ENCODE measurements at places on chromosomes 16 and 17. TPM values are rescaled to one million over a fixed set of nuclear protein-coding genes. Genes with fewer than 3 reads are reported as not detected.
A peak's percentile ranks its signal among the peaks of the same experiment; 100 is the strongest.

- DNase-seq: peak; percentile 43
Measured at GRCh38 chr17:36611345-36612072, 10.1 kb downstream of the MRM1 start.

- DNase-seq: peak; percentile 72
Measured at GRCh38 chr17:3012926-3013581, 50.4 kb downstream of the OR1D5 start.

DNA sequence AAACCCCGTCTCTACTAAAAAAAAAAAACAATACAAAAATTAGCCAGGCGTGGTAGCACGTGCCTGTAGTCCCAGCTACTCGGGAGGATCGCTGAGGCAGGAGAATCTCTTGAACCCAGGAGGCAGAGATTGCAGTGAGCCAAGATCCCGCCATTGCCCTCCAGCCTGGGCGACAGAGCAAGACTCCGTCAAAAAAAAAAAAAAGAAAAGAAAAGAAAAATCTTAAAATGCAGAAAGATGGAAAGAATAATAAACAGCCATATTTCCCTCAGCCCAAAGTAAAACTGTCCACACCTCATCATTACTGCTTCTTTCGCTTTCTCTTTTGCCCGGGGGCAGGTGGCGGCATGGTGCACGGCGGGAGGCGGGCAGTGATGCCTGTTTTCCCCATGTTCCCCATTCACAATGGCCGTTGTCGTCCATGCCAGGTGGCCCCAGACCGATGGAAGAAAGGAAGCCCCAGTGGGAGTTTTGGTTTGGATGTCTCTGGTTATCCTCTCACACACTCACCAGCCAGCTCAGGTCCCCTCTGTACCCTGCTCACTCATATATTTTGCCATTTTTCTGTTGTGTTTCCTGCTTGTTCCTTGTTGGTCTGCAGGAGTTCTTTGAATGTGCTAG is 37.0 kb upstream of the PEMT start:
- no peak for DNase-seq

DNA sequence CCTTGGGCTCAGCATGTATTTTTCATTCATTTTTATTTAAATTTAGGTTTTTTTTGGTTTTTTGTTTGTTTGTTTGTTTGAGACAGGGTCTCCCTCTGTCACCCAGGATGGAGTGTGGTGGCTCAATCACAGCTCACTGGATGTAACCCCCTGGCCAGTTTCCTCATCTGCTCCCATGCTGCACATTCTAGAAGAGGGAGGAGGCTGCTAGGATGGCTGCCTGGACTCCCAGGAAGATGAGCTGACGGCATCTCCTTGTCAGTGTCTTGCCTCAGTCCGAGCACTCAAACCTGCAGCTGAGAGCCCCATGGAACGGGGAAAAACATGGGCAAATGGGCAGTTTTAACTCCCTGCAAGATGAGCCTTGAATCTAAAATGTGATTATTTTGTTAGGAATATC is 7.5 kb downstream of the MEAK7 start:
- no peak for DNase-seq

DNA sequence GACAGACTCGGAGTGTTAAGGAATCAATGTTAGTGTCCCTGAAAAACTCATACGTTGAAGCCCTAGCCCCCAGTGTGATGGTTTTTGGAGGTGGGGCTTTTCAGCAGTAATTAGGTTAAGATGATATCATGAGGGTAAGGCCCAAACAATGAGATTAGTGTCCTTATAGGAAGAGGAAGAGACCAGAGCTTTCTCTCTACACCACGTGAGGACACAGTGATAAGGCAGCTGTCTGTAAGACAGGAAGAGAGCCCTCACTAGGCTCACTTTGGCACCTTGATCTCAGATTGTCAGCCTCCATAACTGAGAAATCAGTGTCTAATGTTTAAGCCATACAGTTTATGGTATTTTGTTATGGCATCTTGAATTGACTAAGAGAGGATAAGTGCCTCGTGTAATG is 403.2 kb downstream of the NPIPA7 start:
- DNase-seq: no peak

DNA sequence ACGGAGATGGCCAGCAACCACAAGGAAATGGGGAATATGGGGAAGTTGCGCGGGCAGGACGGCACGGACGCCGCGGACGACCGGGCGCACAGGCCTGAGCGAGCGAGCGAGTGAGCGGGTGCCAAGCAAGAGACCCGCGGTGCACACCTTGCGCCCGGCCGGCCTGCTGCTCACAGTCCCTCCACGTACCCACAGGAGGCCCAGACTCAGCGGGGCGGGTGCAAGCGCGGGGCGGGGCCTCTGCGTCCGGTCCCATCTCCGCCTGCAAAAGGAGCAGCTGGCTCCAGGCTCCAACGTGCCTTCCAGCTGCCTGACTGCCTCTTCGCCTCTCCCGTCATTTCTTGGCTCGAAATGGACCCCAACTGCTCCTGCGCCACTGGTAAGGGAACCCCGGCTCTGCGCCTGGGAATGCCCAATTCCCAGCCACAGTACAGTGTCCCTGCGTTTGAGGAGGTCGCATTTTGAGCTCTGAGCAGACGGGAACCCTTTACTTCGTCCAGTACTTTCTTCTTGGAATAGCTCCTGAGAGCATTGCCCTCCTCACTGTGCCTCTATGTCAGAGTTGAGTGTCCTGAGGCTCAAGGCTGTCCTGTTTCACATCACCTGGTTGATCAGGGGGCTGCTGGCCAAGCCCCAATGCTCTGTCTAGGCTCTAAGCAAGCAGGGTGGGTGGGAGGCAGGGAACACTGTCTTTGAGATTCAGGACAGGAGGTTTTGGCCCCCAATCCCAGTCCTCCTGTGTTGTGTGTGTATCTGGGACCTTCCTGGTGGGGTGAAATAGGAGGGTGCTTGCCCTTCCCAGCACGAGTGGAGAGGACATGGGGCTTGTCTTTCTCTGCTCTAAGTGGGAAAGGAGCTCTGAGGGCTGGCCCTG is 8.1 kb upstream of the MT1E start:
- DNase-seq: no peak

GRCh38 chr17:82892899-82893565 is 53.2 kb upstream of the ZNF750 start:
- no peak for DNase-seq

DNA sequence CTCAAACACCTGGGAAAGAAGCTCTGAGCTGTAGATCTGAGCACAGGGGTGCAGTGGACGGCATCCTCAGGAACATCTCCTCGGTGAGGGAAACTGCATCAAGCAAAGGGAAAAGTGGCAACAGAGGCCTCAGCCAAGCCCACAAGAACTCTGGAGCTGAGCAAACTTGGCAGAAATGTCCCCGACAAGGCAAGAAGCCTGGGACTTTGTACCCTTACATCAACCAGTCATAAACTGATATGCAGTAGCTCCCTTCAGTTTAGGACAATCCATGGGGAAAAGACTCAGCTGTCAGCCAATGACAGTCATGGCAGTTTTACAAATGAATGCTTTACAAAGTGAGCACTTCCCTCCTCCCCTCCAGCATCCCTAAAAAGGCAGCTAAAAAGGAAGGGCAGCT is 210.0 kb upstream of the DYNLRB2 start:
- DNase-seq: no peak

DNA sequence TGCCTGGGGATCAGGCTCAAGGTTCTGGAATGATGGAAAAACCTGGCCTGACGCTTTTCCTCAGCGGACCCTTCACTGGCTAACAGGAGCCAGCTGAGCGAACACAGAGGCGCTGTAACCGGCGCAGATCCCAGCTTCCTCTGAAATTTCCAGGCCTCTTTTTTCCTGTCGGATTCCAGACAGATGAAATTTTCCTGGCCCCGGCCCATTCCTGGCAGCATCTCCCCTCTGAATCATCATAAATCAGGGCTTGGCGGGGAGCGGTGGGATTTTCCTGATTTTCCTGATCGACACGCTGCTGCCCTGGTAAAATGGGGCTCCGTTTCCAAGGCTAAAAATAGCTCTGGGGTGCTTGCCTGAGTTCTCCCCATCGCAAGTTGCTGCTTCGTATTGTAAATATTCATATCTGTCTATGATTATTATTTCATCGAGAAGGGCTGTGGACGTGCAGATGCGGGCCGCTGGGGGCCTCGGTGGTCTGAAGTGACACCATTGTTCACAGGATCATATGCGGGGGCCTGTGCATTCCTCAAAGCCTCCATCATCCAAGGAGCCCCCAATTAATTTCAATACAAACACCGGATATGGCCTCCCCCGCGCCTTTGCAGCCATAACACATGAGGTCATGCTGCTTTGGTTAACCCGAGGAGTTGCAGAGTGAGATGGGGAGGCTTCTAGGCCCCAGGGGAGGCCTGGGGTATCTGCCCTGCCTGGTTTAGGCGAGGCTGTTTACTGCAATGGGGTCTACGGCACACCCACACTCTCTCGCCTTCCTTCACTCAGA is 45.8 kb upstream of the ETV4 start:
- no peak for DNase-seq

DNA sequence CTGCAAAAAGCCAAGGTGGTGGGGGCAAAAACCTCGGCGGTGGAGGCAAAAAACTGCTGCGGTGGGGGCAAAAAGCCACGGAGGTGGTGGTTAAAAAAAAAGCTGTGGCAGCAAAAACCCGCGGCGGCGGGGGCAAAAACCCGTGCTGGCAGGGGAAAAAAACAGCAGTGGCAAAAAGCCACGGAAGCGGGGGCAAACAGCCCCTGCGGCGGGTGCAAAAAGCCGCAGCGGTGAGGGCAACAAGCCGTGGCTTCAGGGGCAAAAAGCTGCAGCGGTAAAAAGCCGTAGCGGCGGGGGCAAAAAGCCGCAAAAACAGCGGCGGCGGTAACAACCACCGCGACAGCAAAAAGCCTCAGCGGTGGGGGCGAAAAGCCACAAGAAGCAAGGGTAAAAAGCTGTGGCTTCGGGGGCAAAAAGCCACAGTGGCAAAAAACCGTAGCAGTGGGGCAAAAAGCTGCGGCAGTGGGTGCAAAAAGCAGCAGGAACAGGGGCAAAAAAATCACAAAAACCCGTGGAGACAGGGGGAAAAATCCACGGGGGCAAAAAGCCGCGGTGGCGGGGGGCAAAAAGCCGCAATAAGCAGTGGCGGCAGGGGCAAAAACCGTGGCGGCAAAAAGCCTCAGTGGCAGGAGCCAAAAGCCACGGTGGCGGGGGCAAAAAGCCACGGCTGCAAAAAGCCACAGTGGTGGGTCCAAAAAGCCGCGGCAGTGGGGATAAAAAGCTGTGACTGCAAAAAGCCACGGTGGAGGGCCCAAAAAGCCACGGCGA is 193.7 kb downstream of the SHCBP1 start:
- no peak for DNase-seq

GRCh38 chr17:54494721-54495715 is 405.6 kb upstream of the TOM1L1 start:
- DNase-seq: no peak

DNA sequence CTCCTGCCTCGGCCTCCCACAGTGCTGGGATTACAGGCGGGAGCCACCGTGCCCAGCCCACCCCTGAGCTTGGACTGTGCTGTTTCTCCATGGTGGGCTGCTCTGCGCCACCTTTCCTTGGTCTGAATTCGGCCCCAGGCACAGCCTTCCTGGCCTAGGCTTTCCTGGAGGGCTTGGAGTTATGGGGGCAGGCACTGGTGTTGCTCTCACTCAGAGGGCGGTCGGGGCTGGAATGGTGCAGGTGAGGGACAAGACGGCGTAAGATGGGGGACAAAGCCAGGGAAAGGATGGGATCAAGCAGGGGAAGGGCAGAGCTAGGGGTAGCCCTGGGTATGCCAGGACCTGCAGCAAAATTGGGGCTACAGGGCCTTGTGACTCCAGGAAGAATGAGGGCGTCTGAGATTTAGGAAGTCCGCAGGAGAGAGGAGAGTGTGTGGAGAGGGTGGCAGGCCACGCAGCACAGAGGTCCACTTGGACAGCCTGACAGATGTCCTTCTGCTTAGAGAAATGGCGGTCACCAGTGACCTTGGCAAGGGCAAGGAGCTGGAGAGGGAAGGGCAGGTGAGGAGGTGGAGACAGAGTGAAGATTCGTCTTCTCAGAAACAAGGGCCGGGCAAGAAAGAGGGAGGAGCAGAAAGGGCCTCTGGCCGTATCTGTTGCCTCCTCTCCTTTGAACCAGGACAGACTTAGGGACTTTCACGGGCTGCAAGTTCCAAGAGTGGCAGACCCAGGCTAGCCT is 1.6 kb upstream of the ATP6V0C start:
- no peak for DNase-seq

DNA sequence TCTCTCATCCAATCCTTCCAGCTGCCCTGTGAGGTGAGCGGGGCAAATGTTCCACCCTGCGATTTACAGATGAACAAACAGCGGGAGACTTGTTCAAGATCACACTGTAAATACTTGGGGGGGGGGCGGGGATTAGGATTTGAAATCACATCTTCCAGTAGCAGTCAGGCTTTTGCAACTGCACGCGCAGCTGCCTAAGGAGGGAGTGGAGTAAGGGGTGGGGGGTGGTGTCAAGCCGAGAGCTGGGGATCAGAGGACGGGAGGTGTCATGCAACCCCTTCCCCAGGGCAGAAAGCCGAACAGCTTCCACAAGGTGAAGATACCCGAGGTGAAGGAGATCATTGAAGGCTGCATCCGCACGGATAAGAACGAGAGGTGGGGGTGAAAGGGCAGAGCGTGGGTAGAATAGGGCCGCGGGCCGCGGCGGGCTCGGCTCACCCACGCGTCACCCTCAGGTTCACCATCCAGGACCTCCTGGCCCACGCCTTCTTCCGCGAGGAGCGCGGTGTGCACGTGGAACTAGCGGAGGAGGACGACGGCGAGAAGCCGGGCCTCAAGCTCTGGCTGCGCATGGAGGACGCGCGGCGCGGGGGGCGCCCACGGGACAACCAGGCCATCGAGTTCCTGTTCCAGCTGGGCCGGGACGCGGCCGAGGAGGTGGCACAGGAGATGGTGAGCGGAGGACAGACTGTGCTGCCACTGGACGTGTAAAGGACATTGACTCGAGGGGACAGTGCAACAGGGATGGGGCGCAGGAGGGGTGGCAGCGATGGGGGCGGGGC is 4.6 kb downstream of the WNK4 start:
- no peak for DNase-seq

DNA sequence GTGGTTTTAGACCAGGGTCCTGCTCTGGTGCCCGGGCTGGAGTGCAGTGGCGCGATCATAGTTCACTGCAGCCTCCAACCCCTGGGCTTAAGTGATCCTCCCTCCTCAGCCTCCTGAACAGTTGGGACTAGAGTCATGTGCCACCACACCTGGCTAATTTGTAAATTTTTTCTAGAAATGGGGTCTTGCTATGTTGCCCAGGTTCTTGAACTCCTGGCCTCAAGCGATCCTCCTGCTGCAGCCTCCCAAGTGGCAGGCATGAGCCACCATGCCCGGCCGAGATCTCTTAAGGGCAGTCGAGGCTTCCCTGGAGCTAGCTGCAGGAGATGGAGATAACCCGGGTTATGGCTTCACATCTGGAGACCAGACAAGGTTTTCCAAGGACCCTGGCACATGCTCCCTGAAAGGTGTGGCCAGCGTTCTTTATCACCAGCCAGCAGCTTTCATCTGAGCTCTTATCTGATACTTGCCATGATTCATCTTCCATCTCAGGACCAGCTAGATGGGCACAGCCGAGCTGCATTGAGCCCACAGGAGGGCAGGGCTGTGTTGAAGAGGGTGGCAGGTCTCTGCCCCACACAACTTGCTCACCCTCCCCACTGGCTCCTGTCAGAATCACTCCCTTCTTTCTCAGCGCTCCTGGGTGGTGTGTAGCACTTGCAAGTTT is 28.6 kb downstream of the SCNN1B start:
- no peak for DNase-seq

Gene HNF1B
- total RNA-seq: 66.0 TPM

Gene TRIM65
- total RNA-seq: 20.2 TPM

Gene NIP7
- total RNA-seq: 24.5 TPM

Gene PNMT
- total RNA-seq: 0.25 TPM

Gene SLC47A2
- total RNA-seq: not detected
